ENCODE measurements at places on chromosomes 3 and 15. TPM values are rescaled to one million over a fixed set of nuclear protein-coding genes. Genes with fewer than 3 reads are reported as not detected.

DNA sequence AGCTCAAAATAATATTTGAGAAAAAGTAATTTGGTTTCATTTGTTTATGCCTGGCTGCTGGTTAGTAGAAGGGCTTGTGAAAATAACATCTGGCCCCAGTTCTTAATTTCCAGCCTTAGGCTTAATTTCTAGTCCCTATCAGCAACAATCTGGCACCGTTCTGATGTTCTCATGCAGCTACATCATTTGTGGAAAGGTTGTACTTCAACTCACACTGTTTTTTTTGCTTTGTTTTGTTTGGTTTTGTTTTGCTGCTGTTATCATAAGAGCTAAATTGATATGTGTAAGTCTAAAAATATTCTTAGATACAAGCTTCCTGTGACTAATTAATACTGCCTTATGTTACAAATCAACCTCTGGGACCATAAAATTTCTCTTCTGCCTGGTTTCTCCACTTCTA lies 8.9 kb downstream of the CPA3 start:
- DNase-seq: no peak
- no peak overlapping the region for H3K27ac ChIP-seq
- H3K4me1 ChIP-seq: no peaks in the 10 kb centered on the region
- H3K4me3 ChIP-seq: no peak overlapping the region
- H3K27me3 ChIP-seq: no peaks in the 10 kb centered on the region
- no peaks in the 10 kb centered on the region for H3K36me3 ChIP-seq

DNA sequence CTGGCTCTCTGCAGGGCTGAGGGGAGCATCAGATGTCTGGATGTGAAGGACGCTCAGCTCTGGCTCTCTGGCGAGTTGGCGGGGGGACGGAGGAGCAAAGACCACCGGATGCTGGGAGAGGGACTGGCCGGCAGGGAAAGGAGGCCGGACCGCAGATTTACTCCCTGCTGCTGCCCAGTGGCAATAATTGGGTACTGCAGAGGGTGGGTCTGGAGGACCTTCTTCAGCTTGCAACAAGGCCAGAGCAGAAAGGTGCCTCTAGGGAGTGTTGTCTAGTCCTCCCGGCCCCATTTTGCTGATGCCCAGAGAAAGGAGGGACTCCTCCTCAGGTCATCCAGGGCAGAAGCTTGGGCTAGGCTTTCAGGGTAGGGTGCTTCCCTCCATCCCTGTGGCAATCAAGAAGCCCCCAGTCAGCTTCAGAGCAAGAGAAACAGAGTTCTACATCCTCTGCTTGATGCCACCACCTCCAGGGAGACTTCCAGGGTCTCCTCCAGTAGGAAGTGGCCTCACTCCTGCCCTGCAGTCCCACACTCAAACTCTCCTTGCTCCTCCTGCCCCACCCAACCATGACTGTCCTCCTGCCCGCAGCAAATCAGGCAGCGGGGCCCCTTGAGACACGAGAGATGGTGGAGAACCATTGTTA lies 20.3 kb upstream of the CSPG4 start:
- no peaks in the 10 kb centered on the region for H3K4me1 ChIP-seq
- no peaks in the 10 kb centered on the region for H3K36me3 ChIP-seq
- no peak overlapping the region for H3K4me3 ChIP-seq
- peak; percentile 75 for DNase-seq

- H3K36me3 ChIP-seq: no peaks in the 10 kb centered on the region
- H3K27me3 ChIP-seq: no peaks in the 10 kb centered on the region
- no peak overlapping the region for H3K27ac ChIP-seq
- no peak overlapping the region for H3K4me3 ChIP-seq
- H3K4me1 ChIP-seq: peaks cover 4% of the 10 kb centered on the region
- peak; percentile 43 for DNase-seq
Observed at GRCh38 chr3:194938845-194939531, 253.3 kb downstream of the FAM43A start.

GRCh38 chr3:32469151-32469874 lies 33.3 kb downstream of the CMTM6 start:
- no peak overlapping the region for H3K4me3 ChIP-seq
- H3K27me3 ChIP-seq: no peaks in the 10 kb centered on the region
- no peak for DNase-seq
- H3K27ac ChIP-seq: no peak overlapping the region
- no peaks in the 10 kb centered on the region for H3K36me3 ChIP-seq
- no peaks in the 10 kb centered on the region for H3K4me1 ChIP-seq

GRCh38 chr3:76047368-76047767 lies 262.0 kb upstream of the ZNF717 start:
- no peak overlapping the region for H3K27ac ChIP-seq
- H3K4me3 ChIP-seq: no peak overlapping the region
- no peaks in the 10 kb centered on the region for H3K4me1 ChIP-seq
- H3K27me3 ChIP-seq: no peaks in the 10 kb centered on the region

DNA sequence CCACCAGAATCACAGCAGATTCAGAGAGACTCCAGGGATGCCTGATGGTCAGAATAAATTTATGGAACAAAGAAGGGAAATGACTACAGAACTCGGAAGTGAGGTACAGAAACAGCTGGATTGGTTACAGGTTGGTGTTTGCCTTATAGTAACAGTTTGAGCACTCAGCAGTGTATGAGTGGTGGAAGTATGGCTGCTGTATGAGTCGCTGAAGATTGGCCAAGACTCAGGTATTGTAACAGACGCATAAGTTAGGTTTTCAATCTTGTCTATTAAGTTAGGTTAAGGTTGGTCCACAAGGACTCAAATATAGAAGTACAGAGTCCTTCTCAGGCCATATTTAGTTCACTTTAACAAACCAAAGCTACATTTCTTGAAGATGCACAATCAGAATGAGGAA lies 33.1 kb downstream of the ATP13A5 start:
- no peak overlapping the region for H3K27ac ChIP-seq
- H3K27me3 ChIP-seq: peaks cover 2% of the 10 kb centered on the region
- no peaks in the 10 kb centered on the region for H3K4me1 ChIP-seq
- no peaks in the 10 kb centered on the region for H3K36me3 ChIP-seq
- H3K4me3 ChIP-seq: no peak overlapping the region

- no peak overlapping the region for H3K27ac ChIP-seq
- no peak overlapping the region for H3K4me3 ChIP-seq
- H3K27me3 ChIP-seq: no peaks in the 10 kb centered on the region
- DNase-seq: no peak
- H3K36me3 ChIP-seq: no peaks in the 10 kb centered on the region
- no peaks in the 10 kb centered on the region for H3K4me1 ChIP-seq
Observed at GRCh38 chr15:65956899-65957298, 87.6 kb downstream of the RAB11A start.

DNA sequence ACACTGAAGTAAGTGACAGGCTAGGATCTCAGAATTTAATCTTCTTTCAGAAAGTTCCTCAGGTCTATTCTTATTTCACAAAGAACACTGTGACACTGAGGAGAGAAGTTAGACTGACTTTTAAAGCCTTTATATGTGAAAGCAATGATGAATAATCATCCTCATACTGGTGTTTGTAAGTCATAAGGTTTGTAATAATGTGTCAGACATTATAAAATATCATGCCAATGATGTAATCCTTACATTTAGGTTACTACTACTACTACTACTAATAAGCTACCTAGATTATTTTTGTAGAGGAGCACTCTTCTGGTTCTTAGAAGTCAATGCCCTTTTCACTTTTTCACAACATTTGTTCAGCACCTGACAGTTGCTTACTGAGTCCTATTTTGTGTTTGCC lies 33.4 kb downstream of the FANCD2OS start:
- H3K4me1 ChIP-seq: no peaks in the 10 kb centered on the region
- H3K27ac ChIP-seq: no peak overlapping the region
- DNase-seq: no peak
- H3K4me3 ChIP-seq: no peak overlapping the region
- no peaks in the 10 kb centered on the region for H3K36me3 ChIP-seq

- peak overlapping the region; percentile 91 for H3K27ac ChIP-seq
- peaks cover 6% of the 10 kb centered on the region for H3K36me3 ChIP-seq
- H3K4me3 ChIP-seq: peak overlapping the region; percentile 1
- H3K27me3 ChIP-seq: no peaks in the 10 kb centered on the region
- H3K4me1 ChIP-seq: peaks cover 18% of the 10 kb centered on the region
Observed at GRCh38 chr3:195863121-195864061, 45.0 kb downstream of the TNK2 start.

GRCh38 chr3:46656778-46657556 lies 36.5 kb downstream of the ALS2CL start:
- no peak overlapping the region for H3K27ac ChIP-seq
- no peaks in the 10 kb centered on the region for H3K36me3 ChIP-seq
- H3K4me3 ChIP-seq: no peak overlapping the region
- peaks cover 8% of the 10 kb centered on the region for H3K4me1 ChIP-seq

DNA sequence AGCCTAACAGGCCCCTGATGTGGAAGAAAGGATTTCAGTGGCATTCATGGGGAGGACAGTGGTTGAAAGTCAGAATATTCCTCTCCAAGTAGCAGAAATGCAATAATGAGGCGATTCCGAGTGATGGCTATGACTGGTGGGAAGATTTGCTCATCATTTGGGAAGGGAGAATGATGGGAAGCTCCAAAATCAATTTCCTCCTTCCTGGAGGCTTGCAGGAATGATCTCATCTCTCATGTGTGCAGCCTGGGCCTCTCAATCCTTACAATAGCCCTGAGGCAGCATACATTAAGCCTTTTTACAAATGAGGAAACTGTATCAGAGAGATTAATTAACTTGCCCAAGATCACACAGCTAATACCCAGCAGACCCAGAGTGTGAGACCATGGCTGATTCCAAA lies 58.7 kb downstream of the BOC start:
- peaks cover 2% of the 10 kb centered on the region for H3K4me1 ChIP-seq
- no peak for DNase-seq
- no peaks in the 10 kb centered on the region for H3K27me3 ChIP-seq
- H3K4me3 ChIP-seq: no peak overlapping the region
- no peaks in the 10 kb centered on the region for H3K36me3 ChIP-seq
- no peak overlapping the region for H3K27ac ChIP-seq

GRCh38 chr3:29236146-29236840 lies 44.6 kb upstream of the RBMS3 start:
- H3K27ac ChIP-seq: no peak overlapping the region
- no peak for DNase-seq
- no peak overlapping the region for H3K4me3 ChIP-seq
- no peaks in the 10 kb centered on the region for H3K36me3 ChIP-seq
- H3K27me3 ChIP-seq: no peaks in the 10 kb centered on the region

- no peaks in the 10 kb centered on the region for H3K27me3 ChIP-seq
Observed at GRCh38 chr3:15646851-15647511, 45.4 kb downstream of the BTD start.

GRCh38 chr3:43379343-43379742 lies 93.0 kb downstream of the SNRK start:
- H3K4me3 ChIP-seq: no peak overlapping the region
- no peaks in the 10 kb centered on the region for H3K27me3 ChIP-seq
- H3K27ac ChIP-seq: no peak overlapping the region
- no peak for DNase-seq
- no peaks in the 10 kb centered on the region for H3K36me3 ChIP-seq

DNA sequence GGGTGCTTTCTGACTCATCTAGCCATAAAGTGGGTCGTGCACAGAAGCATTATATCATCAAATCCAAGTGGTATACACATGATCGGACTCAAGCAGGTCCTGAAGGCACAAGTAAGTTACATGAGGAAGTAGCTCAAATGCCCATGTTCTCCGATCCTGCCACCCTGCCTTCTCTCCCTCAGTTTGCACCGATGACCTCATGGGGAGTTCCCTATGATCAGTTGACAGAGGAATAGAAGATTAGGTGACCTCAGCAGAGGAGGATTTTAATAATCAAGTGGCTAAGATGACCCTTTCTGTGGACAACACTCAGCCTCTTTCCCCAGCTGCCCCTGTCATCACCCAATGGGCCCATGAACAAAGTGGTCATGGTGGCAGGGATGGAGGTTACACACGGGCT lies 149.5 kb downstream of the TBC1D5 start:
- H3K4me3 ChIP-seq: no peak overlapping the region
- no peaks in the 10 kb centered on the region for H3K36me3 ChIP-seq
- H3K4me1 ChIP-seq: no peaks in the 10 kb centered on the region

DNA sequence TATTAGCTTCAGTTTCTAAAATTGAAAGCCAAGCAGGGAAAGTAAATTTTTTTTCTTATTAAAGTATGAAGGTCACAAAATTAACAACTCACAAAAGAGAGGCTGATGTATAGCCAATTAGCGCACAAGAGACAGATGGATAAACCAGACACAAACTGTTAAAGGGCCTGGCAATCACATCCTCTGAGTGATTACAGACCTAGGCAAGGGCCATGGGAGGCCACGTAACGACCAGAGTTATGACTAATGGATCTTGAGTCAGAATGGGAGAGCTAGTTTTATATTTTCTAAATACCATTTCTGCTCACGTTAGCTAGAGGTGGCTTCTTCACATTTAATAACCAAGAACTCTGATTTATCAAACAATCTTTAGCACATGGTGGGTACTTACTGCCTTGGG lies 17.8 kb upstream of the SCAMP5 start:
- H3K4me3 ChIP-seq: no peak overlapping the region
- no peaks in the 10 kb centered on the region for H3K36me3 ChIP-seq
- no peak overlapping the region for H3K27ac ChIP-seq
- H3K27me3 ChIP-seq: peaks cover 4% of the 10 kb centered on the region
- H3K4me1 ChIP-seq: no peaks in the 10 kb centered on the region
- no peak for DNase-seq

GRCh38 chr3:111967651-111968274 lies 11.1 kb upstream of the ABHD10 start:
- H3K27ac ChIP-seq: no peak overlapping the region
- no peak overlapping the region for H3K4me3 ChIP-seq
- peak; percentile 83 for DNase-seq
- H3K36me3 ChIP-seq: no peaks in the 10 kb centered on the region
- peaks cover 3% of the 10 kb centered on the region for H3K4me1 ChIP-seq
- no peaks in the 10 kb centered on the region for H3K27me3 ChIP-seq

- no peaks in the 10 kb centered on the region for H3K4me1 ChIP-seq
- H3K27me3 ChIP-seq: no peaks in the 10 kb centered on the region
- H3K4me3 ChIP-seq: no peak overlapping the region
- H3K36me3 ChIP-seq: no peaks in the 10 kb centered on the region
Observed at GRCh38 chr3:170520996-170521395, 64.9 kb downstream of the SLC7A14 start.

DNA sequence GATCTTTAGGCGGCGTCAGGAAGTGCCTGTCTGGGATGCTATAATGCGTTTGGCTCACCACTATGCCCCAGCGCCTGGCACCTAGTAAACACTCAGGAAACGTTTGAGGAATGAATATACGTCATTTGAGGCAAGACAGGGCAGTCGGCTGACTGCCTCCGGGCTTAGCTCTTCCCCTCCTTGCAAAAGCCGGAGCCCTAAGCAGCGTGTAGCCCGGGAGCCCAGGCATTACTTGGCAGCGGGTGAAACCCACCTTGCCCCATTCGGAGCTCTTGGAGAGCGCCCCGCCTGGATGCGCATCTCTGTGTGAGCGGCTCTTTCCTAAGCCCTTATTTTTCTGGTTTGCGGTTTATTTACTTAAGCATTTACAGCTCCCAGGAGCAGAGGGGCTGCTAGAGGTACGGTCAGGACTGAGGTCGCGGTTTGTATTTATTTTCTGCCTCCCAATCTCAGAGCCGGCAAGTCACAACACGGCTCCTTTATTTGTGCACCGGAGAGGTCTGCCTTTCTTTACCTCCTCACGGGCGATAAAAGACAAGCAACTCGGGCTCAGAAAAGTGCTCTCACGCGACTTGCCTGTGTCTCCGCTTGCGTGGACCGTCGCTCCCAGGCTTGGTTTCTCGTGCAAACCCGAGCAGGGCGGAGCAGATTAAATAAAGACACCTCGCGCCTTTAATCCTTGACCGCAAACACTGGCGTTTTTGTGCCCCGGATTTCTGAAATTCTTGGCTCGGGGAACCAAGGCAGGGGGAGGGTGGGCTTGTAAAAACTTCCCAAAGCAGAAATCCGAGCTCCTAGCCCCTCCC lies 737 bp upstream of the ITPR1 start:
- no peaks in the 10 kb centered on the region for H3K27me3 ChIP-seq
- H3K4me1 ChIP-seq: peaks cover 13% of the 10 kb centered on the region

The STAC gene
- polyA plus RNA-seq: 0.47 TPM

The ZNF35 gene
- 13.7 TPM for polyA plus RNA-seq

The MKRN2OS gene
- 0.48 TPM for polyA plus RNA-seq

The LNP1 gene
- polyA plus RNA-seq: 1.2 TPM

The ZNF80 gene
- not detected for polyA plus RNA-seq

The IQCF5 gene
- not detected for polyA plus RNA-seq

The RUVBL1 gene
- polyA plus RNA-seq: 38.0 TPM

The TMEM202 gene
- not detected for polyA plus RNA-seq

The SOX14 gene
- not detected for polyA plus RNA-seq
